B cell (primary cell): ENCODE measurements at places on chromosomes 3 and 15. TPM values are rescaled to one million over a fixed set of nuclear protein-coding genes. Genes with fewer than 3 reads are reported as not detected.

DNA sequence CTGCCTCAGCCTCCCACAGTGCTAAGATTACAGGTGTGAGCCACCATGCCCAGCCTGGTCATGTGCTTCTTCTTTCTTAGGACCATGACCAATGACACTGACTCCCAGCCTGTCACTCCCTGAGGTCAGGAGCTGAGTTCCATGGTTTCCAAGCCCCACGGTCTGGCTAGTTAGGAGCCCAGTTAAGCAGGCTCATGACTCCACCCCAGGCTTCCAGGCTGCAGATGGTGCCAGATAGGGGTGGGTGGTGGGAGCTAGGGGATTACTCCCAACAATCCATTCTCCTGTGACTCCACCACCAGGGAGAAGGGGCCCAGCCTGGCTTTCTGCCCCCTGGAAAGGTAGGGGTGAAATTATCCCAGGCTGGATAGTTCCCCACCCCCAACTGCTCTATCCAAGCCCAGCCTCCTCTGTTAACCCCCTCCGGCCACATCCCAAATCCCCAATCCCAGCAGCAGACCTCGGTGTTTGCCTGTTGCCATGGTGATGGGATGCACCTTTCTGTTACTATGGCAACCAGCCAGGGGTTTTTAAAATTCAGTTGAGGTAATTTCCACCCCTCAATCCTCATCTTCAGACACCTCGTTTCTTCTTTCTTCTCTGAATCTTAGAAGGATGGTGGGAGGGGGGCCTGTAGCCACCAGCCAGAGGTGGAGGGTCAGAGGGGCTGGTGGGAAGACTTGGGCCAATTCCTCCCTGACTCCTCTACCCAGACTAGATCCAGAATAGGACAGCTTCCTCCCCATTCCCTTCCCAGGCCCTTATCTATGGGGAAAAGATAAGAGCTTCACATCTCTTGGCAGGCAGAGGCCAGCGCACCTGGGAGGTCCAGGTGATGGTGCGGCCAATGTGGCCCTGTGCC lies 22.5 kb upstream of the SEMA3F start:
- no peaks in the 10 kb centered on the region for H3K36me3 ChIP-seq
- H3K4me3 ChIP-seq, result no peak overlapping the region
- no peaks in the 10 kb centered on the region for H3K4me1 ChIP-seq

DNA sequence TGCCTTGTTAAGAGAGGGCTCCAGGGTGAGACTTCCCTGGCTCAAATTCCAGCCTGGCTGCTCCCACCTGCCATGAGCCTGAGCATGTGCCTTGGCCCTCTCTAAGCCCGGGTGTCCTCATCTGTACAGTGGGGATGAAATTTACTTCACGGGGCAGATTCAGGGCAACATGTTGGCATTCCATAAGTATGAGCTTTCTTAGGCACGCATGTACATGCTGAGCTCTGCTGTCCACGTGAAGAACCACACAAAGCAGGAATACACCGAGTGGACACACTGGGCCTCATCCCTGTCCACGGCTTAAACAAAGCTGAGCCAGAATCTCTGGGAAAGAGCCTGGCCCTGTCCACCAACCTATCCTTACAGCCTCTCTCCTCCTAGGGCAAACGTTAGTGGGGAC lies 167.4 kb downstream of the OSBPL10 start:
- peaks cover 2% of the 10 kb centered on the region for H3K36me3 ChIP-seq
- DNase-seq, result no peak
- no peak overlapping the region for H3K4me3 ChIP-seq
- no peak overlapping the region for H3K27ac ChIP-seq
- no peaks in the 10 kb centered on the region for H3K4me1 ChIP-seq
- H3K27me3 ChIP-seq, result no peaks in the 10 kb centered on the region

DNA sequence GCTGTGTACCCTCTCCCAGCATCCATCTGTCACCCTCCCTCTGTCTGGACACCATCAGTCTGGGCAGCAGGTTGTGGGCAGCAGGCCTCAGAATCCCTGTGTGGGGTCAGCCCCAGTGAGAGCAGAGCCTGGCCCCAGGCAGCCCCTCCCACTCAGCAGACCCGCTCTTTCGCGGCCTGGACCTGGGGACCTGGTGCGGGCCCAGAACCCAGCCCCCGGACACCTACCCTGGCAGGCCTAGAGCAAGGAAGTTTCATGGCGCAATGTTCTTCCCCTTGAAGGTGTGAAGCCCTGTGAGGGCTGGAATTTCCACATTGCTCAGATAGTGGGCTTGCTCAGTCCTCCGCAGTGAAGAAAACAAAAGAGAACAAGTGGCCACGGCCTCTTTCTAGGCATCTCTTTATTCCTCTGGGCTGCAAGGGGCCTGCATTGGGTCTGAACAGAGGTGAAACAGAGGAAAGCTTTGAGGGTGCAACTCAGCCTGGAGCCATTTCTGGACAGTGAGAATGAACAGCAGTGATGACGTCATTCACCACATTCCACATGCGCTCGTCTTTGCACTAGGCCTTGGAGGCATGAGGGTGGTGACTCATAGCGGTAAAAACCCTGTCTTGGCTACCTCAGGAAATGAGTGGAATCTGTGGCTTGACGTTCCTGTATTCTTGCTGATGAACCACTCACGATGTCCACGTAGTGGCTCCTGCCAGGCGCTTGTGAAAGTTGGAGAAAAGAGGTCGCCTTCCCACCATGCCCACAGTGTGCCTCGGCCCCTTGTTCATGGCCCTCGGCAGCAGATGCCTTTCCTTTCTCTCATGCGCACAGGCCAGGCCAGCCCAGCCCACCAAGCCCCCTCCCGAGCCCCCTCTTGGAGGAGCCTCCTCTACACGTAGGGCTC lies 66.1 kb downstream of the SLC30A4 start:
- H3K36me3 ChIP-seq, result no peaks in the 10 kb centered on the region
- peaks cover 34% of the 10 kb centered on the region for H3K4me1 ChIP-seq
- peak; percentile 33 for DNase-seq
- no peak overlapping the region for H3K27ac ChIP-seq
- H3K27me3 ChIP-seq, result no peaks in the 10 kb centered on the region

The SMCO1 gene
- not detected in 2 replicates for polyA plus RNA-seq

The SLTM gene
- 83.2 and 141 TPM in 2 replicates for polyA plus RNA-seq

The FAH gene
- 1.1 and 1.7 TPM in 2 replicates for polyA plus RNA-seq
